ENCODE measurements at places on chromosomes 3 and 15.

GRCh38 chr3:84600703-84601225 lies 358.0 kb upstream of the CADM2 start:
- DNase-seq: no peak

DNA sequence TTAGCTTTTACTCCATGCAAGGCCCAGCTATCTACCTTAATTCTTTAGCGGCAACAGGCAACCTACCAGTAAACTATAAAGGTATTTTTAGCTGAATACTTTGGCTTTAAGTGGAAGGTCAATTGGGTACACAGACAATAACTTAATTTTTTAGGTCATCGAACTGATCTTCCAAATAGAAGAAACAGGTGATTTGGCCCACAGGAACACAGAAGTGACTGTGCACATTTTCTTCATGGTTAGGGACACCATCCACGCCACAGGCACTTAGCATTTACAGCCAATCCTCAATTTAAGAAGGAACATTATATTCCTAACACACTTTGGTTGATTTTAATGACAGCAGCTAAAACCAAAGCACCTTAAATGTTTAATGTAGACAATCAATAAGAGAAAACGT lies 1.9 kb downstream of the ARPP19 start:
- DNase-seq: no peak

DNA sequence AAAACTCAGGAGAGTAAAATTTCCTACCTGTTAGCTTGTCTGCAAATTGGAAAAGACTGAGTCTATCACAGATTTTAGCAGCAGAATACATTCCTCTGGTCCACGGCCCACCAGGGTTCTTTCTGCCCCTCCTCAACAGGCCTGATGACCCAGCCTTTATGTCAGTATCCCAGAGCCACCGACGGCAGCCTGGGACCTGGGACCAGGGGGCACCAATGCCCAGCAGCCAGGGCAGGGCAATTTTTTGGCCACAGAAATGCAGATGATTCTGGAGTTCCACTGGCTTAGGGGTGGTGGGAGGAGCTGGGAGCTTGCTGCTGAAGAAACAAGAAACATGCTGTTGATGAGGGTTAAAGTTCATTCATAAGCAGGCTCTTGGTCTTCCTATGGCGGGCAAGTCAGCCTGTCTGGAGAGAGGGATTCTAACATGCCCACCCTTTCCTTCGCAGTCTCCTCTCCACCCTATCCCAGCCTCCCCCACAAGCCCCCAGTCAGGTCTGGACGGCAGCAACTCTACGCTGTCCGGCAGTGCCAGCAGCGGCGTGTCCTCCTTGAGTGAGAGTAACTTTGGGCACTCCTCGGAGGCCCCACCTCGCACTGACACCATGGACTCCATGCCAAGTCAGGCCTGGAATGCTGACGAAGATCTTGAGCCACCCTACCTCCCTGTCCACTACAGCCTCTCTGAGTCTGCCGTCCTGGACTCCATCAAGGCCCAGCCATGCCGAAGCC lies 4.3 kb upstream of the MANF start:
- DNase-seq: no peak

DNA sequence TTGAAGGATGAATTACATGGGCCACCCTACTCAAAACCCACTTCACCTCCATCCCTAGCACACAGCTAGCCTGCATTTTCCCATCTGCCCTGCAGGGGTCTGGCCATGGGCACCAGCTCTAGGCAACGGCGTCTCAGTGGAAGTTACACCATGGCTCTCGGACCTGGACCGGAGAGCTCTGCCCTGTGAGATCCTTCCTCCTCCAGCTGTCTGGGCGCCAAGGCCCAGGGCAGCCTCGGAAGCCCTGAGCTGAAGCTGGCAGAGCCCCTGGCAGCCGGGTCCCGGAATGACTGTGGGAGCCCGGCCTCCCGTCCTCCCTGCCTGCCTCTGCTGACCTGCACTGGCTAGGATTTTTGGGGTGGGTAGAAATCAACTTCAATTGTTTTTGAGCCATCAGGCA lies 98.9 kb downstream of the CHSY1 start:
- no peak for DNase-seq

DNA sequence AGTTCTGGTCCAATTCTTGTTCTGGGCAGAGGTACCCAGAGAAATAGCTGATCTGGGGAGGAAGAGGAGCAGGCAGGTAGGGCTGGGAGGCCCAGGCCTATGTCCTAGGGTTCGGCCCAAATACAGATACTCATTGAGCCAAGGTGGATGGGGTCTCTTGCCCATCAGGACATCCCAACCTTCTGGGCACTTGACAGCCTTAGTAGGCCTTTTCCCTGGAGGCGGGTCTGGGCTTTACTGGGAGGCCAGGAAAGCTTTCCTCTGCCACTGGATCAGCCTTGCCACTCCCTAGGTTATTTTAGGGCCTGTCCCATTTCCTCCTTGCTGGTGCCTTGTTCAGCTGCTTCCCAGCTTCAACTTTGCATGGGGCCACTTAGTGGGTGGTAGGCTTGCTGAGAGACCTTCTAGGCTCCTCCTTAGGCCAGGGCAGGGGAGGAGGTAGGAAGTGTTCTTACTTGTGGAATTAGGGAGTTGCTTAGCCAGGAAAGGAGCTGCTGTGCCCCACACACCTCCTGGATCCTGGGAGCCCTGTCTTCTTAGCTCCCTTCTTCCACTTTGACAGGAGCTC lies 9.7 kb downstream of the TEX264 start:
- no peak for DNase-seq

DNA sequence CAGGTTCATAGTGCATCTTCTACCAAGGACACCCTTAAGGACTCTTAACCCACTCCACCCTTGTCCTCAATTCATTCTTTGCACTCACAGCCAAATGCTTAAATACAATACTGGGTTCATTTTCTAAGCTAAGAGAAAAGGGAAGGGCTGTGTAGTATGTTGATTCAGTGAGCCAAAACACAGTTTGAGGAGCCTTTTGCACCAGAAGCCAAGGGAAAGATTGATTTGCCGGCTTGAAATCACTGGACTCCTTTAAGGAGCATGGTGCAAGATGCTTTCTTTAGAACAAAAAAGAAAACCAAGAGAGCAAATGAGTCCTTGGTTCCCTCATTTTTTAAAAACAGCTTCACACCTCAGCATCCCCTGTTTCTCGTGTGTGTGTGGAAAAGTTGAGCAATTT lies 47.8 kb downstream of the BOC start:
- DNase-seq: no peak

- DNase-seq: no peak
Observed at GRCh38 chr3:40516201-40516600, 8.6 kb upstream of the ZNF621 start.

- no peak for DNase-seq
Observed at GRCh38 chr15:74889390-74889882, 406 bp upstream of the MPI start.

GRCh38 chr15:39215015-39215414 lies 365.9 kb upstream of the THBS1 start:
- DNase-seq: no peak

- DNase-seq: no peak
Observed at GRCh38 chr15:28116521-28117431, 17.7 kb upstream of the OCA2 start.

DNA sequence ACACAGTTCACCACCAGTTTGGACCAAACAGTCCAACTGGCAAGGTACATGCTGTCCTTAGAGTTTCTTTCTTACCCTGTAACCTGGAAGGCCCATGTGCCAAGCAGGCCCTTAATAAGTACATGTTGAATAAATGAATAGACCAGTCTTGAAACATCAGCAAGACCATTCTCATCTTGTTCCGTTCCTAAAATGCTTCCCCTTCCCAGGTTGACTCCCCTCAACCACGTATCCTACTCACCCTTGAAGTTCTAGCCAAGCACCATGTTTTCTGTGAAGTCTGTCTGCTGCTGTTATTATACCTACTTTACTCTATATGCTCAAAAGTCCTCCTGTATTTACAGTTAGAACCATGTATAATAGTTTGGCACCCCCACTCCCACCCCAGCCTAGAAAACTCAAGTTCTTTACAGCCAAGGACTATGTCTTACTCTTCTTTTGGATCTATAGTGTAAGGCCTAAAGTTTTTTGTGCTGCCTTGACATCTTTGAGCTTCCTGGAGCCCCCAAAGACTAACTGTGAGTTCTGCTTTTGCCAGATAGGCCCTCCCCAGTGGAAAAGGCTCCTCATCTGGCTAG lies 49.2 kb upstream of the SSR3 start:
- DNase-seq: no peak

Measured in memory B cell (primary cell).